ENCODE measurements at places on chromosomes 1 and 21.

DNA sequence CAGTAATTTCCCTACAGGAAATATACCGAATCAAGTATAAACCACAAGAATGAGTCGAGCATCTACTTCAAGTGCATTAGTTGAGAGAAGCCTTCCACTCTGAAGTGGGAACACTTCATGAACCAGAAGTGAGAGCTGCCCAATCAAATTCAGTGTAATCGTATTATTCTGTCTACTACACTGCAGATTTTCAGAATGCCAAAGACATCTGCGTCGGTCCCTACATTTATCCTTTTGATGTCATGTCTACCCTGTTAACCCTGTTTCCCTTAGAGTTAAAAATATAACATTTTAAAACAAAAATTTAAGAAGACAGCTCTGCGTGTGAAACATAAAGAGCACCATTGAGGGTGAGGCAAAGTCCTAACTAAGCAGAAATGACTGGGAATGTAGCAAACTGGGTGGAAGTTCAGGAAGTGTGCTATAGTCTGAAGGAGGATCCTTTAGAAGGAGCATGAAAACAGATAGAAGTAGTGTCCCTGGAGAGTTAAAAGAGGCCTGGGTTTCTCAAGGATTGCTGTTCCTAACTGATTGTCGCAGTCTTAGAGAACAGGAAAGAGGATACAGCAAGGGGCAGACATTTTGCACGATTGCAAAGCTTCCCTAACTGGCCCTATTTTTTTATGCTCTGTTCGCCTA lies 291.2 kb downstream of the PTPRC start:
- DNase-seq, result no peak

DNA sequence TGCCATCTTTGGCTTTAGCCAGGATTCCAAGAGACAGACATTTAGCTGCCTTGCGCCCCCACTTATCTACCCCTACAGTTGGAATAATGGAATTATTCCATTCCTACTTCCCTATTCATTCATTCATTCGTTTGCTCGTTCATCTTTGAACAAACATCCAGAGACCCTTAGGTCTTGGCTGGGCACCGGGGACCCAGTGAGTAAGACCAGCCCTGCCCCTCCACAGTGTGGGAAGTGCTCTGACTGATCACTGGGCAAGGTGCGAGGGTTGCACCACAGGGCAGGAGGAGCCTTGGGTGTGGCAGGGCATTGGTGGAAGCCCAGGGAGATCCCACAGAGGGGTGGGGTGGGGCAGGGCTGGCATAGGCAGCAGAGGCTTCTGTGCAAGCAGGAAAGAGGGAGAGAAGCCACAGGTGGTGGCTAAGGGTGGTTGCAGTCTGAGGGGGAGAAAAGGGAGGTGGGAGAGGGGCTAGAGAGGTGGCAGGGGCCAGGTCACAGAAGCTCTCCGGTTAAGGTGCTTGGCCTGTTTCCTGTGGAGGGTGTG lies 35.0 kb upstream of the TMEM61 start:
- no peak for DNase-seq

- DNase-seq, result no peak
Observed at GRCh38 chr1:184624051-184624450, 130.6 kb downstream of the EDEM3 start.

DNA sequence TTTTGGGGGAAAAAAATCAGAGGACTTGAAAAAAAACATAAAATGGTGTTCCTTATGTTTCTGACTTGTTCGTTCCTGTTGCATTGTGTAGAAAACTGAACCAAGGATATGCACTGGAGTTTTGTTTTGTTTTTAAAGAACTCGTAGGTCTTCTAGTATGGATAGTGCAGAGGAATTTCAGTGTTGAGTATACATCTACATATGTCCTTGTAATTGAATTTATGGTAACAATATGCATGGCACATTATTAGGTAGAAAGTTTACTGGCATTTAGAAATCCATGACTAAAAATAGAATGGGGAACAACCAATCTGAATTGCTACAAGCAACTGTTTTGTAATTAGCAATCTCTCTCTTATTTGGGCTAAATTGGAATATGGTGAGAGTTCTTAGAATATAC lies 188.3 kb upstream of the ZRANB2 start:
- DNase-seq, result no peak

DNA sequence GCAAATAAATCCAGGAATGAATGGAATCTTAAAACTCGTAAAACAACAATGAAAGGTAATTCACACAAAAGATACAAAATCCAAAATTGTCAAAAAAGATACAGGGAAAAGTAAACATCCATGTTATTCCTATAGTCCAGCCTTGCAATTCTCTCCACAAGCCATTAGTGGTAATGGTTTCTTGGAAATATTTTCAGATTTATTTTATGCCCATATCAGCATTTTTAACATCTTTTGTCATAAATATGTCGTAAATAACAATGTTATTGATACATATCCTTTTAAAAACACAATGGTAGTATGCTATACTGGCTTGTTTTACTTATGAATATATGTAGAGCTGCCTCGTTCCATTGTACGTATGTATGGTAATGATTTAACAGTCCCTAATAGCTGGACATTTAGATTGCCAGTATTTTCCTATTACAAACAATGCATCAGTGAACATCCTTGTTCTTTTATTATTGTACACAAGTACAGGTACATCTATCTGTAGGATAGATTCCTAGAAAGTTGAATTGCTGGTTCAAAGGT lies 30.6 kb downstream of the DNTTIP2 start:
- DNase-seq, result no peak

- no peak for DNase-seq
Observed at GRCh38 chr1:215792446-215792845, 225.3 kb downstream of the KCTD3 start.

DNA sequence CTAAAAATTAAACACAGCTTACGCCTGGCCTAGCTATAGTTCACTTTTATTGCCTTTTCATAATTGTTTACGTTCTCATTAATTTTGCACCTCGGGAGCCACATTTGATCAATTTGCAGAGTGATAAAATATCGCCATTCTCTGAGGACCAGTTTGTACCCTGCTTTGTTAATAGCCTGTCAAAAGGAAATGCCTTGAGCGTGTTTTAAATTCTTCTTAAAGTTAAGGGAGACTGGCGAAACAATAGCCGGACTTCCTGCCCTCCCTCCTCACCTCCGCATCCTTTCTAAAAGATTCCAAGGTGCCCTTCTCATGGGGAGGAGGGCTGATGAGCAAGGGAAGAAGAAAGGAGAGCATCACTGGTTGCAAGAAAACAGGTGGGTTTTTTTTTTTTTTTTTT lies 271.6 kb downstream of the KCNJ6 start:
- DNase-seq, result no peak

DNA sequence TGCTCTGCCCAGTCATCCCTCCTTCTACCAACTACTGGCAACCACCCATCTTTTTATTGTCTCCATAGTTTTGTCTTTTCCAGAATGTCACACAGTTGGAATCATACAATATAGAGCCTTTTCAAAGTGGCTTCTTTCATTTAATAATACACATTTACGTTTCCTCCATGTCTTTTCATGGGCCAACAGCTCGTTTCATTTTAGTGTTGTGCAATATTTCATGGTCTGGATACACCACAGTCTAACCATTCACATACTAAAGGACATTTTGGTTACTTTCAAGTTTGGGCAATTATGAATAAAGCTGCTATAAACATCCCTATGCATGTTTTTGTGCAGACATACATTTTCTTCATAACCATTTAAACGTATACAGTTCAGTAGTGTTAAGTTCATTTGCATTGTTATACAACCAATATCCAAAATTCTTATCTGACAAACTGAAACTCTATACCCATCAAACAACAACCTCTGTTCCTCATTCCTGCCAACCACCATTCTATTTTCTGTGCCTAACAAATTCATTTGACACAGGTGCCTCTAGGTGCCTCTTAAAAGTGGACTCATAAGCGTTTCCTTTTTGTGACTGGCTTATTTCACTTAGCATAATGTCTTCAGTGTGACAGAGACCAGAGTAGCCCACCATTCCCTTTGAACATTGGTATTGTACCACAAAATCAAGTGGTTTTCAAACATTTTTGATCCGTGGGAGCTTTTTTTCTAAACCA lies 138.1 kb downstream of the NR5A2 start:
- DNase-seq, result no peak

- DNase-seq, result no peak
Observed at GRCh38 chr1:50605186-50605875, 182.1 kb upstream of the DMRTA2 start.

- no peak for DNase-seq
Observed at GRCh38 chr1:84247425-84248220, 53.9 kb upstream of the SAMD13 start.

- DNase-seq, result no peak
Observed at GRCh38 chr1:119541389-119541788, 34.4 kb downstream of the HSD3B1 start.

- no peak for DNase-seq
Observed at GRCh38 chr1:12200208-12200607, 29.6 kb upstream of the VPS13D start.

DNA sequence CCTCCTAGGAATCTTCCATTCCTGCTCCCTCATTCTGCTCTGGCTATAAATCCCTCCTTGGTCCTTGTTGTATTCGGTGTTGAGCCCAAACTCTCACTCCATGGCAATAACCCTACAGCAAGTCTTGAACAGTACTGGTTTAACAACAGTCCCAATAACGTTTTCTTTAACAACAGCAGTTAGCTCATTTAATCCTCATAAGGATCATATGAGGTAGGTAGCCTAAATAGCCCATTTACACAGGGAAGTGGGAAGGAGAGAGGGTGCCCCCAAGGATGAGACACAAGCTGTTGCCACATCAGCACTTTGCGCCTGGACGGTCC lies 444 bp upstream of the AGTRAP start:
- no peak for DNase-seq

DNA sequence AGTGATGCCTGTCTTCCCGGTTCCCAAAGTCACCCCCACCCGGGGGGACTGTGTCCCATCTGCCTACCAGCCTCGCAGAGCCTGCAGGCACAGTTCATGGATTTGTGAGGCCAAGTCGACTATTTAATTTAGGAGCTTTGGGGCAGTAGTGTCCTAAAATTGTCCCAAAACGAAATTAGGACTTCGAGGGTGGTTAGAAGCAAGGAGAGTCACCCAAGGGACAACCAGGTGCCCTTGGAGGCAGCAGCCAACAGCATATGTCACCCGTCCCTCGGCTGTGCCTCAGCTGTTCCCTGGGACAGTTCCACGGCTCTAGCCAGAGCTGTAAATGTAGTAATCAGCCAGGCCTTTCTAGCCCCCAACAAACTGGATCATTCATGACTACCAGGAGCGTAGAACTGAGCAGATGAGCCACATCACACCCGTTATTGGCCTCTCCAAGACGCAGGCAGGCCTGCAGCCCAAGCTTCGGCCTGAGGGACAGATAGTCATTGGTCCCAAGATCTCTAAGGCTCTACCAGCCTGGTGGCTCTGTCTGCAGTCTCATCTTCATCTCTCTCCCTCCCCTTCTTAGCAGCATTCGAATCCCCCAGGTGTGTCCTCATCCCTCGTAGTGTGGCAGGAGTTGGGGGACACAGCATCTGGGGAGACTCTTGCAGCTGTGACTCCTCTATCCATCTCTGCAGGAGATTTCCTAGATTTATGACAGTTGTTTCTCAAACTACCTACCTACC lies 2.9 kb downstream of the PAX7 start:
- DNase-seq, result no peak

DNA sequence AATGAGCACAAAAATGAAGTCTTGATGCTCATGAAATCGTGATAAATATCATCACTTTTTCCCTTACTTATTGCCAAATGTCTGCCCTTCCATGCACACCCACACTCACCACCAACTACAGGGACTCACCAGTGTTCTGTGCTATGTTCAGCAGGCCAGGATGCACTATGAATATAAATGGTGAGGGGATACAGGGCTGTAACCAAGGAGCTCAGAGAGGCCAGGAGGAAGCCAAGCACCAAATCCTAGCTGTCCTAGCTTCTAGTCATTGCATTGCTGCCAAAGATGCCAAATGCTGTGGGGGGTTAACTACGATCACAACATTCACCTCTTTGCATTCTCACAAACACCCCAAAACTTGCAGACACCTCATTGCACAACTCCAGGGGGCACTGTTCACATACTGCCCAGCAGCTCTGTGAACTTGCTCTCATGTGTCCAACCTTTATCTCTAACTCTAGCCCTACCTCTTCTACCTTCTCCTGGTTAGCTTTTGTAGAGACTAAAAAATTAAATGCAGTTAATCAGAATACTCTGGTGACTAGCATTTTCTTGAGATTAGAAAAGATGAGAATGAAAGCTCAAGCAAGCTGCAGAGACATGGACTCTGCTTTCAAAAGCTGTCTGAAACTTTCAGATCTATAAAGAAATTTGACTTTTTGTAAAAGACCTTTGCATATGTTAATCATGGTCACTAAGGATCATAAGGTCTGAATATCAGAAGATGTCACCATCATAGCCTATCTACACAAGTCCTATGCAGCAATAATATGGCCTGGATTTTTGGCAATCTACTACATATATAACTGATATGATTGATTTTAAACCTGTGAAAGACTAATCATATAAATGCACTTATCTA lies 13.9 kb upstream of the KIF14 start:
- no peak for DNase-seq

DNA sequence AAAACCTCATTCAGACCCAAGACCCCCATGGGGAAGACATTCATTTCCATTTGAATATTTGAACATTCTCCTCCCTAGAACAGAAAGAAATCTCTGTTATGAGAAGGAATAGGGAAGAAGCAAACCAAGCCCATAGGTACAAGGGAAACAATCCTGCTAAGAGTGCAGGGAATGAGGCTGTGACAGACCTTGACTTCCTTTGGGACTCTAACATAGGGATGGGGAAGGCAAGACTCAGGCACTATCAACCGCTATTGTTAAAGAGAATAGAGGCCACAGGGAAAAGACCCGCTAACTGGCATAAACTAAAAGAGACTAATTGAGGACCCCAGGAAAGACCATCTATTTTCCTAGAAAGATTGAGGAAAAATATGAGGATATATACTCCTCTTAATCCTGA lies 117.8 kb upstream of the BRINP3 start:
- no peak for DNase-seq

DNA sequence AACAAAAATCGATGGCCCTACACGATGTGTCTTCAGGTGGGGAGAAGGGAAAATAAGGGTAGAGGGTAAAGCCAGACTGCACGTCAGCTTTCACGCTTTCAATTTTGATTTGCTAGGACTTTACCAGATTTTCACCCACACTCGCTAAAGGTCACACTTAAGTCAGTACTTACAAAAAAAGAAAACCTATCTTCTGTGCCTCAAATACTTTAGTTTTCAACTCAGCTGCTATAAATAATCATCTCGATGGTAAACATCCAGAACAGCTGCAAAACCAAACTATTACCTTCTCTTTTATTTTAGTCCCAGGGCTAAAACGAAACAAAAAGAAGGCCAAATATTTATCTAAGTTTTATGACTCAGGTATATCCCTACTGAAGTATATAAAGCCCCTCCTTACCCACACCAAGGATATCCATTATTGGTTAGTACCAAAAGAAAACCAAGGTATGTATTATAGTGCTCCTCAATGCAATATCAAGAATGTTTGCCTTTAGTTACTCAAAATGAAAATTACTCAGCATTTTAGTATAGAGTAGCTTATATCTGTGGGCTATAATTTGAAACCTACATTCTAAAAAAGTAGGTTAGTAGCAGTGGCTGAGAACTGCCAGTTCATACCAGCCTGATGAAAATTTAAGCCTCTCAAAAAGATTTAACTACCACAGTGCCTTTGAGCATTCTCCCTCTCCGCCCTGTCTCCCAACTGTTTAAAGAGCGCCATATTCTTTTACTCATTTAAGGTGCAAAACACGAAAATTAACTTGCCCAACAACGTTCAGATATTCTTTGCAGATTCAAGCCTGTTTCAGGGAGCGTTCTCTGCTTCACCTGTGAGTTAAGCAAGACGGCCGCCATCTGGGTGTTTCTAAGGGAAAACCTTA lies 1.5 kb downstream of the CSDE1 start:
- no peak for DNase-seq

- DNase-seq, result no peak
Observed at GRCh38 chr1:24392982-24393650, 20.5 kb downstream of the STPG1 start.

- DNase-seq, result no peak
Observed at GRCh38 chr21:45630876-45631275, 12.6 kb upstream of the PCBP3 start.
